ENCODE measurements at places on chromosomes 2 and 18. TPM values are rescaled to one million over a fixed set of nuclear protein-coding genes. Genes with fewer than 3 reads are reported as not detected.

PKP4 gene
- 50.1 TPM for total RNA-seq

POTEC gene
- total RNA-seq = not detected

CKAP2L gene
- total RNA-seq = under 0.01 TPM

ANTXR1 gene
- 9.3 TPM for total RNA-seq

C2orf15 gene
- total RNA-seq = not detected

TMEM131 gene
- total RNA-seq = 21.4 TPM

TWSG1 gene
- total RNA-seq = 9.2 TPM

C2orf81 gene
- 1.6 TPM for total RNA-seq

DNA sequence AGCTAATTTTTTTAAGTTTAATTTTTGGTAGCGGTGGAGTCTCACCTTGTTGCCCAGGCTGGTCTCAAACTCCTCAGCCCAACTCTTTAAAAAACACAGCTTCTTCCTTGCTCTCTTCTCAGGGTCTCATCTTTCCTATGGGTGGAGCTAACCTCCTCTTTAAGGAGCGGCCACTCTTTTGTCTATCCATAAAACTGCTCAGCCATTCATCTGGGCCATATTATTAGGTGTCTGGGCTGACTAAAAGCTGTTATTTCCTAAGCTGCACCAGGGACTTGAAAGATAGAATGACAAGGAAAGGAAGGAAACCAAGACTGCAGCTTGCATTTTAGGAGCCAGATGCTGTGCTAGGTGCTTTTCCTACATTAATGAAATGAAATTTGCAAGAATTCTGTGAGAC is 35.8 kb upstream of the THOC1 start:
- DNase-seq = no peak

DNA sequence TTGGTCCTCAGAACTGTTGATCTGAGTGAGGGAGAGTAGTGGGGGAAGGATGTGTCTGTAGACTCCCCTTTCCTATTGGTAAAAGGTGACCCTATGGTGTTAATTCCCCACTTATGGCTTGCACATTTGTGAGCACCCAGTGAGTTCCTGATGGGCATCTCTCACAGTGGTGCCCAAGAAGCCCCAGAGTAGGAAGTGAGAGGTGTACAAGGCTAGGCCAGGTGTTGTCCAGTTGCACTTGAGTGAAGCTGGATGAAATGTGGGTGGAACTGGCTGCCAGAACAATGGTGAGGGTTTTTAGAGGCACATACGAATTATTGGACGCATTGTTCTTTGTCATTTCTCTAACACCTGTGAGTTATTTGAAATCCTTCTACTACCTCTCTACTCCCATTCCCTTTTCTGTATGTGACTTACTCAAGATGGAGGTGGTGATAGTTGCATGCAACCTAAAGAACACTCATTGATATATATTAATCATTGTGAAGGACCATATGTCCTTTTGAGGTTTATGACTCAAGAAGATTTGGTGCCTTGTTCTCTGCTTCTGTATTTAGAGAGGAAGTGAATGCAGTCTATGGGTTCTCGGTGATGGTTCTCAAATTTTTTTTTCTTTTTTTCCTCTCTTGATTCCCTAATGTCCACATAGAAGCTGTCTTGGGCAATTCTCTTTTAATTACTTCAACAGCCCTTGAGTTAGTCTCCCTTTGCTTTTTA is 162.7 kb downstream of the FSHR start:
- no peak for DNase-seq

- no peak for DNase-seq
Observed at GRCh38 chr2:35741556-35741955, 614.0 kb upstream of the CRIM1 start.

GRCh38 chr2:180652794-180653193 is 327.6 kb upstream of the UBE2E3 start:
- no peak for DNase-seq

DNA sequence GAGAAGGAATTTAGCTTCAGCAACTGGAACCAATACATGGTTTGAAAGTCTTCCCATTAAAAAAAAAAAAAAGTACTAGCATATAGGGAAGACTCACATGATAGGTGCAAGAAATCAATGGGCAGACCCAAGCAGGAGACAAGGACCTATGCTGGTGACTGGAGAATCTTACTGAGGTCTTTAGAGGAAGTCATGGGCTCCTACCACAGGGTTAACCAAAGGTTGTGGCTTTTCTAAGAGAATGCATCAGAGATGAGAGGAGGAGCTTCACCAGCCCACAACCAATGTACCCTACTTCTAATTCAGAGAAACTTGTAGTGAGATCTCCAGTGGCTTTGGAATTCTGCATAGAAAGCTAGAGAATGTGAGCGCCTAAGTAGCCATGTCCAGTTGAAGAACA is 207.4 kb downstream of the NCKAP5 start:
- DNase-seq = no peak

DNA sequence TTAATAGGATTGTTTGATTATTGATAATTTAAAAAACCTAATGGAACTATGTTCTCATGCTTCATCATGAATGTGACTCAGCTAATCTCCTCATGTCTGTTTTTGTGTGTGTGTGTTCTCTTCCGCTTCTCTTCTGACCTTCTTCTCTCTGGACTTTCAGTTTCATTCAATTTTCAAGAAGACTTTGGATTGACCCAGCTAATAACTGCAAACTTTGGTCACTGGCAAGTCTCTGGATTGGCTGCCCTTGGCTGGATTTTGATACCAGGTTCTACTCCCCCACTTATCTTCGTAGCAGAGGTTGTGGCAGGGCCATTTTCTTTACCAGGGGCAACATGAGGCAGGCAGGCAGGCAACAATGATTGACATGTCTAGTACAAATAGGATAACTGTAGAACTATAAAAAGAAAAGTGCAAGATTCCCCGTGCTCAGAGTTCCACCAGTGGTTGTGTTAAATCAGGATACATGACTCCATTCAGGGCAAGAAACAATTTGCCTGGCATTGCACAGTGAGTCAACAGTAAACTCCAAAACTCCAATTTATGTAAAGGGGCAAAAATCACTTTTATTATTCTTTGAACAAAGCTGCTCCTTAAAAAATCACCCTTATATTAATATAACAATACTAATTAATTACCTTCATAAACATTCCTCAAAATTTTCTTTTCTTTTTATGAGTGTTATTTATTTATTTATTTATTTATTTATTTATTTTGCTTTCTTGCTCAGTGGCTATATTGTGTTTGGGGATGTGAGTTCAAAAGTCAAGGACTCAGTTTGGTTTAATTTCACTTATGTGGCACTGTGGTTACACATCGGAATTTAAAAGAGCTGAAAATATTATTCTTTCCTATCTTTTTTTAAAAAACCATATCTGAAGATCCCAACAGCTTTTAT is 167.6 kb downstream of the RND3 start:
- DNase-seq = no peak

DNA sequence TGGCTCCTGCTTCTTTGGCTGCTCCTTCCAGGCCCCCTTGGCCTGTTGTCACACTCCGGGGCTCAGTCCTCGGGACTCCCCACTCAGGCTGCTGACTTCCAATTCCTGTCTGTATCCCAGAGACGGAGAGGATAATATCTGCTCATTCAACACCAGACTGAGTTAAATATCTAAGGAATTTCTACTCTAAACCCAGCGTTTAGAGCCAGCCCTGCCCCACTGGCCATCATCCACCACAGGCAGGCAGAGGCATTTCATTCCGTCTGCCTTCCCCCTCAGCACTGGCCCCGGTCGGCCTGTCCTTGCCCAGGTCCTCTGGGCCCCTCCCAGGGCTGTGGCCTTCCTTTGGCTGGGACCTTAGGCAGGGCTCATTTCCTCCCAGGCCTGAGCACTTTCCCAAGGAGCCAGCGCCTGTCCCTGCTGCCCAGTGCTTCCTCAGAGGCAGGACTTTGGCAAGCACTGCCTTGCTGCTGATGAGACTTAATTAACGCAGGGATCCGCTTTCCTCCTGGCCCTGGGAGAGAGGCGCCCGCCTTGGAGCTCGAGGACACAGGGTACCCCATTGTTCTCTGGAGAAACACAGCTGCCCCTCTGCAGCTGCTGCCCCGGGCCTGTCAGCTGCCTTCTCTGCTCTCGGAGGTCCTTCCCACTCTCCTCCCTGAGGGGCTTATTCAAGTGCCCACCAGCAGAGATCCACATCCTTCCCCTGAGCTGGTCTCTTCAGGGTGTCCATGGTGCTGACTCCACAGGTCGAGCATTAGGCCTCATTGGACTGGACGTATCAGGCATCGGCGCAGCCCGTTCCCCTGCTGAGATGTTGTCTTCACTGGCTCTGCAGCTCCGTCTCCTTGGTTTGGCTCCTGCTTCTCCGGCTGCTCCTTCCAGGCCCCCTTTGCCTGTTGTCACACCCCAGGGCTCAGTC is 42.8 kb downstream of the ATOH8 start:
- DNase-seq = no peak

- DNase-seq = peak; percentile 75
Observed at GRCh38 chr2:29920130-29920577, 1.2 kb downstream of the ALK start.

DNA sequence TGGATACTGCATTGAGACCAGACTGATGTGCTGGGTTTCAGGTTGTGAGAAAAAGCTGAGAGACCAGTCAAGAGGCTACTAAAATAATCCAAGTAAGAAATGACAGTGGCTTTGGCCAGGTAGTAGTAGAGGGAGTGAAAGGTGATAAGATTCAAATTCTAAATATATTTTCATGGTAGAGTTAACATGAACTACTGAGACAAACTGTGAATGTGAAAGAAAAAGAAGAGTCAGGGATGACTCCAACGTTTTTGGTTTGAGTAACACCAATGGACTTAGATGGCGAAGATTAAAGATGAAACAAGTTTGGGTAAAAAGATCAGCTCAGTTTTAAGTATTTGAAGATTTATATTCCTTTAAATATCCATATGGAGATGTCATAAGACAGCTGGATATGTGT is 209.4 kb downstream of the ZEB2 start:
- no peak for DNase-seq

- DNase-seq = no peak
Observed at GRCh38 chr2:47822518-47822917, 39.6 kb downstream of the MSH6 start.

GRCh38 chr18:62437235-62438017 is 85.4 kb upstream of the ZCCHC2 start:
- peak; percentile 86 for DNase-seq

DNA sequence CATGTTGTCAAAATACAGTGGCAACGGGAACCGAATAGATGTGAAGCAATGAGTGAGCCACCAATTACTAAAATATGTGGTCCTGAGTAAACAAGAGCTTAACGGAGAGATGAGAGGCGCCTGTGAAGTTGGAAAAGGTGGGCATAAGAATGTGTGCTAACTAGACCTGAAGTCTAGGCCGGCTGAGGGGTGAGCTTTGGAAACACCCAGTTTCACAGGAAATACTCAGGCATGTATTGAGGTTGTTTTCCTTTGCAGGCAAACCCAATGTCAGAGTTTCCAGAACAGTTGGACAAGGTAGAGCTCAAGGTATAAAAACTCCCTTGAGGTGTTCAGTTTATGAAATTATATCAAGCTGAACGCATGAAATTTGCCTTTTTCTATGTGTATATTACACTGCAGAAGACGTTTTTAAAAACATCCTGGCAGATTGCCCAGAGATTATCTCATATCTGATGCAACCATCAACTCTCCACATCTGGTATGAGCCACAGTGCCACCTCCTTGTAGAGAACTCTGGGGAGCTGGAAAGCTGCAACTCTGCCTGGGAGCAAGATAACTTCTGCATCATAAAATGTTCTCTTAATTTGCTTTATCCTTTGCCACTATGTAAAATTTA is 3.9 kb upstream of the WDSUB1 start:
- DNase-seq = no peak

- no peak for DNase-seq
Observed at GRCh38 chr2:211306929-211307328, 750.5 kb downstream of the CPS1 start.

DNA sequence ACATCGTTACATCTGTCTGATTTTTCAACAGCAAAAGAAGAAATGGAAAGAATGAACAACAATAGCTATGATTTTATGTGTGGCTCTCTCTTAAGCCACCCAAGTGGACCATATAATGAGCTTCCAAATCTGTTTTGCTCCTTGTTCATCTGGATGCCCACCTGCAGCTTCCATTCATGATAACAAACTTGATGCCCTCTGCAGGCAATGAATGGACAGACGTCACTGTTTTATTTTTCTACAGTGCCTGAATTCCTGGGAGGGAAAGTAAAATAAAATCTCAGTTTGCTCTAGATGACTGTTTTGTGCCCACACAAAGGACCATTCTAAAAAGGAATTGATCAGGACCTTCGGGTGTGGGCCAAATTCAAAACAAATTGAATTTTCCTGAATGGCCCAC is 5.0 kb downstream of the MREG start:
- no peak for DNase-seq

DNA sequence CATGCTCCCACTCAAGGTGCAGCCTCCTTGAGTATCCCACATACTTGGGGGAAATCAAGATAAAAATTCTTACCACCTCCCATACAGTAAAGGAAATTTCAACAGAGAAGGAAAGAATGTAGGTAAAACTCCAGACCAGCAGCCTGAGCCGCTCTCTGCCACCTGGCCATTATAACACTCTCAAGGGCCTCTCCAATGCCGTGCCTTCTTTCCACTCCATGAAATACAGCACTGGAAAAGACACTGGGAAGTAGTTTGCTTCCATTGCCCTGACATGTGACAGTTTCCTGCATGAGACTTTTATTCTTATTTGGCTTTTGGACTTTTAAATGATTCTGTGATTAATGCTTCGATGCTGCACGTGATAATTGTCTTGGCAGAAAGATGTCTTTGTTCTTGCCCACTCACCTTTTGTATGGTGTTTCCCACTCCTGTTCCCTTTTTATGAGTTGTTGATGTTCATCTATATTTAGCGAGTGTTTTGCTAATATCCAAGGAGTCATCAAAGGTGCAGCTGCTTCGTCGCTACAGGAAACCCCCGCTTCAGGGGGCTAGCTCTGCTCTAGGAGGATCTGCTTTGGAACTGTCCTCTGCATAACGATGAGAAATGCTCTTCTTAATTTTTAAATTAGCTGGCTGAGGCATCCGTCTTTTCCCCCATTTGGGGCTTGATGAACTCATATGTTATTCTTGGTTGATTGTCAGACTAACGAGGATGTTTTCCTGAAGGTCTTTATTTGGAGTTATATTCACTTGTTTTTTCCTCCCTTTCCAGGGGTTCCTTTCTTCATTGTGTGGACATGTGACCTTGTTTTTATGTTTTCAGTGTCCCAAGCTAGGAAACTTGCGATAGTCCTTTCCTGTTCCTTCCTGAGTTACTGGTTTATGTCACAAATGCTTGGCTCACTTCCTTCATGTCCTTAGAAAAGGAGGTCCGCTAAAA is 179.4 kb downstream of the TXNL1 start:
- no peak for DNase-seq

GRCh38 chr2:198715302-198715835 is 742.4 kb downstream of the SATB2 start:
- no peak for DNase-seq

DNA sequence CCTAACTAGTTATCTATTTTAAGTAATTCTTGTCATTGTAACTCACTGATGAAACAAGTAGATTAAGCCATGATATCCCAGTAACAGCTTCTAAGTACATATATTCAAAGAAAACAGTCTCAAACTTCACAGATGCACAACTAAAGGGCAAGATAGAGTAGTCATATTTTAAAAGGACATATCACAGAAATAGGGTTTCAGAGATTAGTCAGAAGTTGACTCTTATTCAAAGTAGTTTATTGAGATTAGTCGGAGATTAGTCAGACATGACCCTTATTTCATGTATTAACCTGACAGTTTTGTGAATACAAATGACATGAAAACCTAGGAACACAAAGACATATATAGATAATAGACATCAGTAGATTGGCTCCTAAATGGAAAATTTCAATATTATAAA is 15.9 kb upstream of the CHAC2 start:
- no peak for DNase-seq

GRCh38 chr2:41414486-41415230 is 633.2 kb upstream of the PKDCC start:
- no peak for DNase-seq

- no peak for DNase-seq
Observed at GRCh38 chr2:60560734-60561644, 7.5 kb upstream of the BCL11A start.

GRCh38 chr2:213288913-213289700 is 4.8 kb downstream of the SPAG16 start:
- DNase-seq = peak; percentile 5

Measured in body of pancreas (tissue), 4 donors.